Stimulated activated CD4-positive, alpha-beta T cell treated with anti-CD3 and anti-CD28 coated beads, Interleukin-2, amount 100 ng/mL, for 24 hours (primary cell): ENCODE measurements at places on chromosomes 4 and X.

- peak; percentile 63 for DNase-seq
Measured at GRCh38 chrX:39854772-39855747, 242.7 kb downstream of the BCOR start.

DNA sequence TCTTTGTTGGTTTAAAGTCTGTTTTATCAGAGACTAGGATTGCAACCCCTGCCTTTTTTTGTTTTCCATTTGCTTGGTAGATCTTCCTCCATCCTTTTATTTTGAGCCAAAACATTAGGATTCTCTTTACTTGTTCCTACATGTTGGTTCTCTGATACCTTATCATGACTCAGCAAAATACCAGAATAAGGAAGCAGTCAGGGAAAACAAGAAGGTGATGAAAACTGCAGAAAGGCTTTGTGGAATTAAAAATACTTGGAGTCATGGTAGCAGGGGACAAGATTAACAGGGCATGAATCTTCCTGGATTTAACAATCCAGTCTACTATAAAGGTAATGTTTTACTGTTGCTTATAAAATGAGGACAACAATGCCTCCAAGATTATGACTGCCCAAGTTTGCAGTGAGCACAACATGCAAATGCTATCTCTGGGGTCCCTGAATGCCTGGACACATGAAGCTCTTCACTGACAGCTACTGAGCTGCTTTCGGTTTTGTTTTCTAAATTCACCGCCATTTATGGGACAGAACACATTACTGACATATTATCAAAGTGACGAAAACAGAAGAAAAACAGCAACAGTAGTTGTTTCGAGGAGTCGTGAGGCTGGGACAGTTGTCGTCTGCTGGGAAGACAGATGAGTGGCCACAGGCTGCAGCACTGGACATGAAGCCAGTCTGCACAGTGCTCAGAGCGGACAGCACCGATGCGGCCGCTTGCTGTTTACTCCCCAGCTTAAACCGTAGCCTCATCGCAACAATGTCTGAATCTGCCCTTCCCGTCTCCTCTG, 174.5 kb upstream of the DKK2 start:
- DNase-seq, result no peak

GRCh38 chr4:76386566-76387305, 34.2 kb downstream of the CCDC158 start:
- no peak for DNase-seq

DNA sequence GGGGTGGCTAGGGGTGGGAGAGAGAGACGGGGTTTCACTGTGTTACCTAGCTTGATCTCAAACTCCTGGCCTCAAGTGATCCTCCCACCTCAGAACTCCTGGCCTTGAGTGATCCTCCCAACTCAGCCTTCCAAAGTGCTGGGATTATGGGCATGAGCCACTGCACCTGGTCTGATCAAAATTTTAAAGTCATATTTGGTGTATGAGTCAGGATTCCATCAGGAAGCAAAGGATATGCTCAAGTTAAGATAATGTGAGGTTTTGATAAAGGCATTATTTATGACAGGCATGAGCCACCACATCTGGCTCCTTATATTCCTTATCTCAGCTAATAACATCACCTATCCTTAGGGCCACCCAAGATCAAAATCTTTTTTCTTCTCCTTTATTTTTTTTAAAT, 182.0 kb downstream of the SLC4A4 start:
- no peak for DNase-seq

DNA sequence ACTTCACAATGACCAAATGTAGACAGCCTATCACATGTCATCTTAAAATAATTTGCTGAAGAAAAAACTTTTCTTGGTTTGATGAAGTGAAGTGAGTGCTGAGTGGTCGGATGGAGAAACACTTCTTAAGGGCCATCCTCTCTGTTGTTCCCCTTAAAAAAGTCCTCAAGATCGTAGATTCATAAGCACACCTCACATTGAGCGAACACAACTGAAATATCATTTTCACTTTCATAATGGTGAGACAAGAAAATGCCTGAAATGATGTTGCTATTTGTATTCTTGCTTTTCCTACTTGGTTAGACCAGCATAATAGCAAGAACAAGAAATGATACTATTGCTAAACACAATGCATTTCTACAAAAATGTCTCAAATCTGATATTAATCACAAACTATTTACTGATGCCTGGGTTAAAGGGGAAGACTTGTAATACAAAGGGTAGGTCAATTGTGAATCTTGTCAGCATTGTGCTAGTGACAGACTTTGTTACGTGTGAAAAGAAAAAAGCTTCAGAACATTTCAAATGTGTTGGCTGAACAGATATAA, 305.6 kb upstream of the NR3C2 start:
- DNase-seq, result no peak

GRCh38 chrX:148298737-148299136, 201.7 kb upstream of the AFF2 start:
- DNase-seq, result no peak

GRCh38 chrX:9988762-9989161, 21.6 kb downstream of the CLDN34 start:
- no peak for DNase-seq

GRCh38 chr4:85772470-85772869, 297.5 kb downstream of the ARHGAP24 start:
- no peak for DNase-seq

- no peak for DNase-seq
Measured at GRCh38 chr4:79249881-79250503, 75.9 kb downstream of the NAA11 start.
